ENCODE measurements at places on chromosomes 3 and 15.
A peak's percentile ranks its signal among the peaks of the same experiment; 100 is the strongest.

DNA sequence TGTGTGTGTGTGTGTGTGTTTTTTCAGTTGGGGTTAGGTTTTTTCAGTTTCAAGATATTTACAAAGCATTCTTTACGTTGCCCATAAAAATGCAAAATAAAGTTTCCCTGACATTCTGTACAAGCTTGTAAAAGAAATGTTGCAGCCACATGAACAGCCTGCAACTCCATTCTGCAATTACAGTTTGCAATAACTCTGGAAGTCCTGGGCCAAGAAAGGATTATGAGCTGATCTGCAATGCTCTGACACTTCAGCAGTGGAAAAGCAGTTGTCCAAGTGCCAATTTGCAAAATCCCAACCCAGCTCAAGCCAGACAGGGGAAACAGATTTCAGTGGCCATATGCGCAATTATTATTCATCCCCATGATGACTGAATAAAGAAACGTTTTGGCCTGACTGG is 322.1 kb downstream of the MEX3B start:
- DNase-seq = no peak

- DNase-seq = no peak
Observed at GRCh38 chr3:117079997-117080396, 370.4 kb downstream of the TUSC7 start.

- no peak for DNase-seq
Observed at GRCh38 chr3:186967686-186968085, 37.4 kb downstream of the ST6GAL1 start.

GRCh38 chr15:52529341-52529924 is 753 bp upstream of the MYO5A start:
- DNase-seq = peak; percentile 32

- DNase-seq = no peak
Observed at GRCh38 chr3:177818712-177819240, 621.5 kb upstream of the TBL1XR1 start.

DNA sequence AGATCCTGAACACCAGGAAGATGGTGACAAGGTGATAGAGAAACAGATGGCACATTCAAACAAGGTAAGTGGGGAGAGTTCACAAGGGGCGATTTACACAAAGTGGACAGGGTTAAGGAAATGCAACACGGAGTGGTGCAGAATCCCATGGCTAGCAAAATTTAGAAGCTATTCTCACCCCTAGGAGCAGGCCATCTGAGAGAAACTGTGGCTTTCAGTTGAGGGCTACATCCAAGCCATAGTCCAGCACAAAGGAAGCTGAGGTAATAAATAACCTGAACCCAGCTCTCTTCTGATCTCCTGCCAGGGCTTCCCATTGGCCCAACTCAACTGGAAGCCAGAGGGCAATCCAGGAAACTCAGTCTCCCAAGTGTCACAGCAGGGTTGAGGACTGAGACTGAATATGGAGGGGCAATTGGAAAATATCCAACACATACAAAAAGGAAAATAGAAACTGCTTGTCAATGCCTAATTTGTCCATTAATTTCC is 1.2 kb upstream of the ZNF445 start:
- DNase-seq = no peak

DNA sequence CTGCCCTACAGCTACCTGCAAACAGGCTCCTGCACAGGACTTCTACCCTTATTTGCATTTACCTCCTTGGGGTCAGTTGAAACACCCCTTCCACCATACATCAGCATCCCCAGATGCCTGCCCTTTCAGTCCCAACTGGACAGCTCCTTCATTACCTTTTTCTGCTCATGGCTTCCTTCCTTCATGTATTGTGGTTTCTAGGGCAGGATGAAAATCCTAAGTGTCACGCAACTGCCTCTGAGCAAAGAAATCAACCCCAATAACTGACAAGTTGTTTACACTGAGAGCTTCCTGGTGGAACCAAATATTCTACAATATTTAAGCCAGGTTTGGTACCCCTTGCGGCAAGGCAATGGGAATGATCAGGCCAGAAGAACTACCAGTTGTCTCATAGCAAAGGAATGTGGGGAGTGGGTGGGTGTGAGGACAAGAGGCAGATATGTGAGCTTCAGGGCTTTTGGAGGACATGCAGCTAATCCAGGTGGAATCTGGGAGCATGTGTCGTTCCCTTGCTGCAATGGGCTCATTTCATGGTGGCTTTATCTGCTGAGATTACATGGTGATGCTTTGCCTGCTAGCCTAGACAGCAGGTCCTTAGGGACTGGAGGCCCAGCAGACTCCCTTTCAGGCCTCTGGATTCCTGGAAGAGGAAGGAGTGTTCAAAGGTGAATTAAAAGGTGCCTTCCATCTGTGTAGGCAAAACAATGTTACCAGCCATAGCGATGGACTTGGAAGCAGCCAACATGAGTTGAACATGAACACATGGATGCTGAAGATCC is 34.9 kb downstream of the PPCDC start:
- no peak for DNase-seq

- no peak for DNase-seq
Observed at GRCh38 chr3:119237299-119237698, 3.4 kb downstream of the B4GALT4 start.

DNA sequence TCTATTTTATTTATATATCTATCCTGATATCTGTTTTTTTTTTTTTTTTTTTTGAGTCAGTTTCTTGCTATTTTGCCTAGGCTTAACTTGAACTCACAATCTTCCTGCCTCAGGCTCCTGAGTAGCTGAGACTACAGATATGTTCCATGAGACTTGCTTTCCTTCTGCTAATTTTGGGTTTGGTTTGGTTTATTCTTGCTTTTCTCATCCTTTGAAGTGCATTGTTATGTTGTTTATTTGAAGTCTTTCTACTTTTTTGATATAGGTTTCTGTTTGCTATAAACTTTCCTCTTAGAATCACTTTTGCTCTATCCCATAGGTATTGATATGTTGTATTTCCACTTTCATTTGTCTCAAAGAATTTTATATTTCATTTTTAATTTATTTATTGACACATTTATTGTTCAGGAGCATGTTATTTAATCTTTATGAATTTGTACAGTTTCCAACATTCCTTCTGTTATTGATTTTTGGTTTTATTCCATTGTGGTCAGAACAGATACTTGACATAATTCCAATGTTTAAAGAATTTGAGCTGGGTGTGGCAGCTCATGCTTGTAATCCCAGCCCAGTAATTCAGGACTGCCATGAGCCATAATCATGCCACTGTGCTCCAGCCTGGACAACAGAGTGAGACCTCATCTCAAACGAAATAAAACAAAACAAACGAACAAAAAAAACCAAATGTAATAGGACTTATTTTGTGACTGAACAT is 62.3 kb upstream of the PLSCR4 start:
- DNase-seq = no peak

GRCh38 chr3:152843955-152844354 is 9.0 kb downstream of the P2RY1 start:
- DNase-seq = no peak

DNA sequence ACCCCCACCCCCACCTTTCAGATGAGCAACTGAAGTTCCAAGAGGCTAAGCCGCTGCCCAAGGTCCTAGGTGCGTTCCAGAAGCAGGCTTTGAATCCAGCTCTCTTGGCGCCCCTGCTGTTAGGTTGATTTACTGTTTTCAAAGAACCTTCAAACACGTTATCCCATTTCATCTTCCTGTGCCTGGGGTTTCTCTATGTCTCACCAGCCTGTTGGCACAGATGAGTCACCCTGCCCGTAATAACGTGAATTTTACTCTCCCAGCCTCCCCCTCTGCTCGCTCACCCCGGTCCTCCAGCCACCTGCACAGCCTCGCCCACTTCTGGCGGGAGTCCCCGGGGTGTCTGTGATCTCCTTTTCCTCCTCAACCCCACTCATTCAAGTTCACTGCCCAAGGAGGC is 13.0 kb upstream of the TSEN2 start:
- peak; percentile 39 for DNase-seq

- no peak for DNase-seq
Observed at GRCh38 chr3:186760141-186760833, 23.1 kb upstream of the EIF4A2 start.

GRCh38 chr3:126556637-126557414 is 1.9 kb downstream of the C3orf22 start:
- no peak for DNase-seq

DNA sequence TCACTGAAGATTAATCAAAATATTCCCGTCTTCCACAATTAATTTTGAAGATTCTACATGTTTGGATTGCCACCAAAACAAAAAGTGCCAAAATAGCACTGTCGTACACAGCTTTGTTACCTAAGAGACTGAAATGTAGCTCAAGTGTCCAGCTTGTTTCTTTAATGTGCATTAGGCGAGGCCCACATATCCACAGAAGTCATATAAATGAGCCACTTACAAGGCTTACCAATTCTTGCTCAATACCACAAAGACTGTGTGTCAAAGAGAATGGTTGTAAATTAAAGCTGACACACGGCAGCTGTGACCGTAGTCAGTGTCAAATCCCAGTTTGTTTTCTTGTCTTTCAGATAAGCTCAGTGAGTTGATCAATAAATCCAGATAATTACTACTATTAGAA is 639.4 kb upstream of the TBL1XR1 start:
- no peak for DNase-seq

- no peak for DNase-seq
Observed at GRCh38 chr15:100229181-100230163, 112.3 kb downstream of the ADAMTS17 start.

GRCh38 chr15:72154316-72154715 is 36.1 kb downstream of the SENP8 start:
- DNase-seq = no peak

- no peak for DNase-seq
Observed at GRCh38 chr15:89674526-89674925, 4.6 kb downstream of the PLIN1 start.

- DNase-seq = no peak
Observed at GRCh38 chr3:147368151-147368550, 38.2 kb downstream of the ZIC4 start.

- DNase-seq = no peak
Observed at GRCh38 chr3:73484656-73485248, 140.0 kb downstream of the PDZRN3 start.

DNA sequence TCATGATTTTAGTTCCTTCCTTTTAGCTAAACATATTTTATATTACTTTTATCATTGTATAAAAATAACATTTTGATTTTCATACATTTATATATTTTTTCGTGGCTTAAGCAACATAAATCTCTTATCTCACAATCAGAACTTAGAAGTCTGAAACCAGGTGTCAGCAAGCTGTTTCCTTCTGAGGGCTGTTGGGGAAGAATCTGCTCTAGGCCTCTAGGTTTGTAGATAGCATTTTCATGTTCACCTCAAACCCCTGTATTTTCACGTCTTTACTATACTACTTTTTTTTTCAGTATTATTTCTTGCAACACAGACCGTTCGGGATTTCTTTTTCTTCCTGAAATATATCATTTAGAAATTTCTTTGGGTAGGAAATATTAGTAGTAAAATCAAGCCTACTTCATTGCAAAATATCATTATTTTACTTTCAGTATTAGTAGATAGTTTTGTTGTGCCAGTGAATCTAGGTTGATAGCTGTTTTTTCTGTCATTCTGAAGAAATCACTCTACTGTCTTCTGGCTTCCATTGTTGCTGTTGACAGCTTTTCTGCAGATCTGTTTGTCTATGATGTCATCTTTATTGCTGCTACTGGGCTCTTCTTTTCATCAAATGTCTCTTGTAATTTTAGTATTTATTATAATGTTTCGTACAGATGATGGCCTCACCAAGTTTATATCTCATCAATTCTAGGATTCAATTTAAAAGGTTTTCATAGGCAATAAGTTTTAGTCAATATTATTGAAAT is 756.3 kb downstream of the VGLL3 start:
- no peak for DNase-seq

- no peak for DNase-seq
Observed at GRCh38 chr15:92273723-92274122, 120.0 kb upstream of the ST8SIA2 start.

DNA sequence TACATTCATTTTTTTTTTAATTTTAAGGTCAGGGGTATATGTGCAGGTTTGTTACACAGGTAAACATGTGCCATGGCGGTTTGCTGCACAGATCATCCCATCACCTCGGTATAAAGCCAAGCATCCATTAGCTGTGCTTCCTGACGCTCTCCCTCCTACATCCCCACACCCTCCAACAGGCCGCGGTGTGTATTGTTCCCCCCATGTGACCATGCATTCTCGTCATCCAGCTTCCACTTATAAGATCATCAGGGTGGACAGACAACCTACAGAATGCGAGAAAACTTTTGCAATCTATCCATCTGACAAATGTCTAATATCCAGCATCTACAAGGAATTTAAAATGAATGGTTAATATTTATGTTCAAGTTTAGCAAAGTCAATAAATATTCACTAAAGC is 19.4 kb downstream of the ILDR1 start:
- DNase-seq = no peak

DNA sequence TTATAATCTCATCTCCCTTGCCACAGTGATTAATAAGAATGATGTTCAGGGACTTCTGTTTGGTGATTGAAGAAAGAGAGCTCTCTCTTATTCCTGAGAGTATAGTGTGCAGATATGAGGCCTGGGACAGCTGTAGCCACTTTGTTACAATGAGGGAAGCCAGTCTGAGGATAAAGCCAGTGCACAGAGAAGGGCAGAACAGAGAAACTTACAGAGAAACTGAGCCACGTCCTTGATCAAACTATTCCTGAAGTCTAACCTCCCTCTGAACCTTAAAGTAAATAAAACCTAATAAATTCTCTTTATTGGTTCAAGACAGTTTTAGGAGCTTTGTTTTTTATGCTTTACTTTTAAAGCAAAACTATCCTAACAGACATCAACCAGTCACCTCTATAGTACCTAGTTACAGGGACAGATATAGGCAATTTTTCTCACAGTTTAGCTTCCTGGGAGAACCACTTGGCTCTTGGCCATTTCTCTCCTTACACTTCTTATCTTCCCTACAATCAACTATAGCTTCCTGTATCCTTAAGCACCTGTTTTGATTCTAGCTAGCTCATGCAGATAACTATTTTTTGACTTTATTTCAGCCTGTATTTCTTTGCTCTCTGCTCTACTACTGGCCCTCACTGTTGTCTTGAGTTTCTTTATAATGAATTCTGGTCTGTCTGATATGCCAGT is 284.4 kb downstream of the SHQ1 start:
- no peak for DNase-seq

- no peak for DNase-seq
Observed at GRCh38 chr3:189839576-189839975, 208.4 kb downstream of the TP63 start.

DNA sequence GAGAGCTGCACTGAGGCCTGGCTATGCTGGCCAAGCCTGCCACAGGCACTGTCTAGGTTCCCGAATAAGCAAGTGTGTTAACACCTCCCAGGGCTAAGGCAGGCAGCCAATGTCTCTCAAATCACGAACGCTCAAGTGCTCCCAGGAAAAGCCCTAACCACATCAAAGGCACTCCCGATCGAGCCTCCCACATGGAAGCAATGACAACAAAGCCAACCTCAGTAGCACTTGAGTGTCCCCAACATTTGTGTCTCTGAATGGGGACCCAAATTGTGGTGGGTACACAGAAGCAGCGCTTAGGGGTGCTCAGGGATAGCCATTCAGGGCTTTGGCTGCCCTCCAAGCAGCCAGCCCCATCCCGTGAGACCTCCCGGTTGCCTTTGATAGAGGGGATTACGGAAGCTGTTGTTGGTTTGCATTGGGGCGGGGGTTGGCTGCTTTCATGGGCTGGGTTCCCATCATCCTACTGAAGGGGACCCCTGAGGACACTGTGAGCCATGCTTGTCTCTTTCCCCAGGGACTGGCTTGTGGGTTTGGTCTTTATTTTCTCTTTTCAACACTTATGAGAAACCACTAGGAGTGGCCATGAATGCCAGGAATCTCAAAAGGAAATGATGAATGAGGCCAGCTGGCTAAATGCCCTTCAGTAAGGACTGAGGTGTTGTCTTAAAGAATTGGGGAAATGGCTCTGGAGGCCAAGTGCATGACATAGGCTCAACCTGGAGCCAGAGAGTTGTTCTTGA is 234.1 kb upstream of the FEZF2 start:
- no peak for DNase-seq
